Upper lobe of left lung (tissue), 6 donors: ENCODE measurements at places on chromosomes 7 and 10.

DNA sequence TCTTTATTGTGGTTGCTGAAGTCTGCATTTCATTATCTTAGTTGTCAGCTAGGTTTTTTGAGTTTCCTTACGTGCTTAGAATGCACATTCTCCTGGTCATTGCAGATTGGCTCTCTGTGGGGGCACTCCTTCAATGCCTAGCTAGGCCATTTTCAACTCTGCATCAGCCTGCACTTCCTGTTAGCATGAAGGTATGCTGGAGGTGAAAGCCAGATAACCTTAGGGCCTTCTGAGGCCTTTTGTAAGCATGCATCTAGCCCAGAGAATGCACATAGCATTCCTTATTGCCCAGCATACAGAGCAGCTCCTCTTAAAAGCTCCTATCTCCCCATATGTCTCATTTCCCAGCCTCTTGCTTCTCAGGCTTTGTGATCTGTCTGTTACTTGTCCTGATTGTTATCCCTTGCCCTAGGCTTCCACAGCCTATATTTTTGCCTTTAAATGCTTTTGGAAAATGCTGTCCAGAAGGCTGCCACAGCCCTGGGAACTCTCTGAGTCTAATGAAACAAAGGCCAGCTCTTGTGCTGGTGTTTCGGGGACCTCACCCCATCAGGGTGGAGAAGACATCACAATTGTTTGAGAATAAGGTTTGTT lies 108.1 kb upstream of the IGFBP3 start:
- no peak for DNase-seq

DNA sequence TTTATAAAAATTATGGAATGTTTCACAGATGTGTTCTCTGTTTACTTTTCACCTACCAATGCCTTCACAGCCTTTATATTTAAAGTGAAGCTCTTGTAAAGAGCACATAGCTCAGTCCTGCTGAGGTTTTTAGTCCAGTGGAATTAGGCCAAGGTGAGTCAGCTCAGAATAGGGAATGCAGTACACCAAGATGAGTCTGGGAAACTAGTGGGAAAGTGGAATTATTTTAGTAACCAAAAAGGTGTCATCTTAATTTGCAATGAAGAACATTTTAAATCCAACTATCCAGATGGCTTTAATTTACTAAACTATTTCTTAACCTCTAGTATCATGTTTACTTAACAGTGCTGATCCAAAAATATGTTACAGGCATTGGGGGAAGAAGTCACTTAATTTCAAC lies 236.3 kb upstream of the CTBP2 start:
- no peak for DNase-seq

GRCh38 chr7:37419496-37419895 lies 29.2 kb downstream of the ELMO1 start:
- no peak for DNase-seq

DNA sequence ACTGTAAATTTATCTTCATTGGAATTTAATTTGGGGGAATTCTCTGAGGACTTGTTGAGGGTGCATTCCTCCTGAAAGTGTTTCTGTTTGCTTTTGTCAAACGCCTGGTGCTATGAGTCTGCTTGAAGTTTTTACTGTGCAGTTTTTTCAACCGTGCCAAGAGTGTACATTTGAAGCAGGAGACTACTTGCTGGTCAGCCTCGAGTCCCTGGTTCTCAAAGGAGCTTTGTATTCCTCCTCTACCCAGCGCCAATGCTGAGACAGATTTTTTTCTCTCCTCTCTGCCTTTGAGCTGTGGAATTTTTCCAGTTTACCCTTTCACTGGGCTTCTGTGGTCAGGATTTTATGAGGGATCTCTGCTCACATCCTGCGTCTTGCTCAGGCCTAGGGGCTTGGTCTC lies 62.1 kb downstream of the NPY start:
- DNase-seq: no peak

DNA sequence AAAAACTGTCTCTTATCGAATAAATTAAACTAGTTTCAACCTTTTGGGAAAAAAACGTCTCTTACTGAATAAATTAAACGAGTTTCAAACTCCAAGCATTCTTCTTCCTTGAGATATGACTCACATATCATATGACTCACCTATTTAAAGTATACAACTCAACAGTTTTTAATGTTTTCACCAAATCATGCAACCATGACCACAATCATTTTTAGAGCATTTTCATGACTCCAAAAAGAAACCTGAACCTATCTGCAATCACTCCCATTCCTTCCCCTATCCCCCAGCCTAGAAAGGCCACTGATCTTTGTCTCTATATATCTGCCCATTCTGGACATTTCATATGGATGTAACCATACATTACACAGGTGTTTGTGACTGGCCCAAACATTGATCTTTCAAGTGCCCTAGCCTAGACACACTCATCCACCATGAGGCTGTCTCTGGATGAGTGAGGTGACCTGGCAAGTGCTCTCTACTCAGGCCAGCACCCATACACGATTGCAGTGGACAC lies 115.3 kb downstream of the PIP4K2A start:
- no peak for DNase-seq

DNA sequence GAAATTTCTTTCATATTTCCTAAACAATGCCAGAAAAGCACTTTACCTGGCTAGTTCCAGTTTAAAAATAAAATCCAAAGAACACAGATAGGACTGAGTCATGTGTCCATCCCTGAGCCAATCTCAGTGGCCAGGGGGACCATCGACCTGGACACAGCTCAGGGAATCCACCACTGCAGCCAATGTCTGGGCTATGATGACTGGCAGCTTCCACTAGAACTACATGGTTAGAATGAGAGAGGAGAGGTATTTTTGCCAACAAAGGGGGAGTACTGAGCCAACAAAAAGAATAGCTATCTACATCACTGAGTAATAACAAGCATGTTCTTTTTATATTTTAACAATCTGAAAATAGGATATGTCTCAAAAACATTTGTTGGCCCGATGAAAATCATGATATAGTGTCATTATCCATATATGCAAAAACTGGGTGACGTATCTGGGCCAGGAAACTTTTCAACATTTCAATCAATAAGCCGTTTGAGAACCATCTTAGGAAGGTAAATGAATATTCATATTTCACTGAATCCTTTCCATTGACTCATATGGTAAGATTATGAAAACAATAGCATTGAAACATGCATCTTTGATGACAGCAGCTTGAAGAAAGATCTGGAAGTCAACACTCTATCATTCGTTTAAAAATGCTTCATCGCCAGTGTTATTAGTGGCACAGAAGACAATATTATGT lies 104.0 kb downstream of the TPK1 start:
- DNase-seq: no peak

DNA sequence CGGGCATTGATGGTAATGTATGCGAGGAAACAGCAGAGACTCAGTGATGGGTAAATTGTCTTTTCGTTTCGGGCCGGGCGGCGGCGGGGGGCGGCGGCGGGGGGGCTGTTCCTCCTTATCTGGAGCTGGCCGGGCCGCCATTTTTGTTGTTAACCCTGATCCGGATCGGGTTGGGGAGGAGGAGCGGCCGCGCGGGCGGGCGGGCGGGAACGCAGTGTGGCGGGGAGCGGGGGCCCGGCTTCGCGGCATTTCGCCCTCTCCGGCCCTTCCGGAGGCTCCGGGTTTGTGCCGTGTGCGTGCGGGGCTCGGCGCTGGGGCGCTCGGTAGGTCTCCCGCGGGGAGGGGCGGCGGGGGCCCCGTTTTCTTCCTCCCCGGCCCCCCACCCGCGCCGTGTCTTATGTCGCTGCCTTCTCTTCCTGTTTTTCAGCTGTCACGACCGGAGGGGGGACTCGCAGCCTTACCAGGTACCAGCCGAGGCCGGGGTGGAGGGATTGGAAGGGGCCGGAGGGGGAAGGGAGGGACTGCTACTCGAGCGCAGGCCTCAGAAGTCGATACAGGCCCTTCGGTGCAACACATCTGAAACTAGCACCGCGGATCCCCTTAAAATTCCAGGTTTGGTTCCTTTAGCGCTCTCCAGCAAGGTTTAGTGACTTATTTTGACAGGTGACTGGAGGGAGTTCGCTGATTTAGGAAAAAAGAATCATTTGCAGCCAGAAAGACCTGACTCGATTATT lies 820 bp downstream of the WAC start:
- DNase-seq: peak; percentile 73

- no peak for DNase-seq
These were observed 94.1 kb upstream of the ZNF800 start for GRCh38 chr7:127486654-127487053.

DNA sequence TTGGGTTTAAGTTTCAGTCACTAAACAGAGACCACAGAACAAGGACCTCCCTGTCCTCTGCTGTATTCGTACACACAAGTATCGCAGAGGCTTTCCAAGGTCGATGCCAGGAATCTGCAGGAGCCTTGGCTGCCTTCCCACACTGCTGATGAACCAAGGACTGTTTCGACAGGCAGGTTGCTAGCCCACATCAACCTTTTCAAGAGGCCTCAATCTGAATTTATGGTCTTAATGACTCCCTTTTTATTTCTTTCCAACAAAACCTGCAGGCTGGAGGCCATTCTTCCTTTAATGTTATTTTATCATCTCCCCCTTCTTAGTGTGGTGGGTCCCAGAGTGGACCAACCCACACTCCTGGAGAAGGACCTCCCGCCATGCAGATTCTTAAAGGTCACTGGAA lies 45.6 kb downstream of the JCAD start:
- no peak for DNase-seq

GRCh38 chr7:23487670-23488069 lies 17.4 kb upstream of the IGF2BP3 start:
- DNase-seq: no peak

- DNase-seq: no peak
These were observed 109.3 kb downstream of the TCF7L2 start for GRCh38 chr10:113059371-113059780.

DNA sequence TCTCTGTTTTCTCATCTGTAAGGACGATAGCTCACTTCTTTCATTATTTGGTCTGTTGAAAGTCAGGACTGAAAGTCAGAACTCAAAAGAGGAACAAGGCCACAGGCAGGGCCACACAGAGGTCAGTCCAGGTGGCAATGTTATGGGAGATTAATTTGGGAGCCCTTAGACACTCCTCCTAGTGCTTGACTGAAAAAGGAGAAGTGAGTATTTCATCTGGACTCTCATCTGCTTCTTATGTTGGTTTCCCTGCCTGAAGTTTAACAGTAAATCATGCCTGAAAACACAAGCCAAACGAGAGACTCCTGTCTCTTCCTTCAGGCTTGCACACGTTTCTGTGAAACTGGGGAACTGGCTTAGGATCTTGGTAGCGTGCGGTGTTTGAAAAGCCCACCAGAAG lies 248.5 kb downstream of the BUB3 start:
- DNase-seq: no peak

- DNase-seq: no peak
These were observed 62.9 kb upstream of the MKRN1 start for GRCh38 chr7:140542228-140542603.

DNA sequence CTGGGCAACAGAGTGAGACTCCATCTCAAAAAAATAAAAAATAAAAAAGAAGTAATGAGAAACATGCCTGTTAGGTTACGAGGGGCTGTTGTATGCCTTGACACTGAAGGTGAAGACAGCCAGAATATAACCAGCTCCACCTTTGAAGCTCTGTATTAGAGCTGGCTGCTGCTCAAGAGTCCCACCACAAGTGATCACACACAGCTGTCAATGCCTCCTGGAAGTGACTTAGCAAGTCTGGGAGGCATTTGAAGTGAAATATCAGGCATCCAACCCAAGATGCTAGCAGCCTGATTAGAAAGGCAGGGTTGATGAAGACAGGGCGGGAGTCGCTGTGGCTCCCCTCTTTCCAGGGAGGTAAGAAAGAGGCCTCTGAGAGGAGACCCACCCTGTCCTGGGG lies 34.1 kb upstream of the INPP5F start:
- no peak for DNase-seq

GRCh38 chr7:92647011-92647625 lies 56.9 kb upstream of the FAM133B start:
- DNase-seq: no peak

GRCh38 chr7:99539213-99539811 lies 12.6 kb downstream of the FAM200A start:
- DNase-seq: no peak

DNA sequence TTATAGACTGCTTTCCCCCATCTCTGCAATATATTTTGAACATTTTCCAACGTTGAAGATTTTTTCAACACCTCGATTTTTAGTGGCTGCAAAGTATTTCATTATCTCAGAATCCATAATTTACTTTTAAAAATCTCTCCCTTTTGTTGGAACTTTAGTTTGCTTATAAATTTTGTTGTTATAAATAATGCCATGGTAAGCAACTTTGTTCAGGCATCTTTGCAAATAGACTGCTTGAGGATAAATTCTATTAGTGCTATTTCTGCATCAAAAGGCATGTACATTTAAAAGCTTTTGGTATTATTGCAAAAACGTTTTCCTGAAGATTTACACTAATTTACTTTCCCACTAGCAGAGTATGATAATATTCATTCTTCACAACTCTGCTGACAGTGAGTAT lies 79.4 kb downstream of the TMEM178B start:
- DNase-seq: no peak

- no peak for DNase-seq
These were observed 71.4 kb upstream of the ANTXRL start for GRCh38 chr10:46215426-46215825.

- DNase-seq: no peak
These were observed 846 bp downstream of the ANKRD26 start for GRCh38 chr10:27099448-27099847.

GRCh38 chr10:82969405-82969804 lies 1094.4 kb downstream of the NRG3 start:
- no peak for DNase-seq

DNA sequence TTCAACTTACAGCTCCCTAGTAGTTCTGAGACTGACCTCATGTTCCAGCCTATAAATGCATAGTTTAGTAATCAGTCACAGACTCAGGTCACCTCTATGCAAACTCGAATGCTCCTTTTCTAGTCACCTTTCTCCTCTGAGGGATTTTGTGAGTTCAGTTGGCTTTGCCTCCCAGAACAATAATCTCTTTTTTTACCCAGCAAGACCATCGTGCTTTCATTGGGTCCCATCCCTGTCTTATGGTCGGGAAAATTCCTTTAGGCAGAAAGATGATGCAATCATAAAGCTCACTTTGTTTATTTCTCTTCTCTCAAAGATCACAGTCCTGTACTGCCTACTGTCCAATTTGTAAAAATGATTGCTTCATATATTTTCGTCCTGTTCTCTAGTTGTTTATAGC lies 38.4 kb downstream of the TWIST1 start:
- no peak for DNase-seq

DNA sequence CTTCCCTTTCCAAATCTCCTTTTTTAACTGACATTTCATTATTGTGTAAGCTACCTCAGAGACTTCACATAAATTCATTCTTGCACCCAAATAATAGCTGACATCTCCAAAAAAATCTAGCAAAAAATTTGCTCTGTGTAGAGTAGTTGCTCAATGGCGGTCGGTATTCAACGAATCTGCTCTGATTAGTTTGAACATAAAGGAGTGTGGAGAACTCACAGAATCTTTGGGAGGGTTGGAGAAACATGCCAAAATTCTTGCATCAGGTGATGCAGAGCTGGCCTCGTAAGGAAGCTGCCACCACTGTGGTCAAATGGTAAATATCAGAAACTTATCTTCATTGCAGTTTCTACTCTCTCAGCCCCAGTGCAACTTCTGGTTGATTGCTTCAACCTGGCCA lies 201.2 kb upstream of the MDFIC start:
- DNase-seq: no peak

- no peak for DNase-seq
These were observed 72.6 kb downstream of the AHR start for GRCh38 chr7:17370901-17371585.
